ENCODE measurements at places on chromosomes 7 and 10. TPM values are rescaled to one million over a fixed set of nuclear protein-coding genes. Genes with fewer than 3 reads are reported as not detected.

The SERPINE1 gene
- total RNA-seq, result 0.27 TPM

The AMZ1 gene
- 0.08 TPM for total RNA-seq

The GNG11 gene
- not detected for total RNA-seq

The ADCY1 gene
- 0.99 TPM for total RNA-seq

The SUN3 gene
- not detected for total RNA-seq

The CLCN1 gene
- total RNA-seq, result not detected

The NPTX2 gene
- not detected for total RNA-seq

The CYP26A1 gene
- total RNA-seq, result not detected

The PCLO gene
- total RNA-seq, result not detected

All from activated CD4-positive, alpha-beta T cell treated with anti-CD3 and anti-CD28 coated beads, Interleukin-2, amount 10 ng/mL, durations not matched to agents 7 days and 5 days (primary cell).